ENCODE measurements at places on chromosomes 16 and 17.

GRCh38 chr17:78588258-78589030, 11.2 kb upstream of the DNAH17 start:
- DNase-seq: no peak

DNA sequence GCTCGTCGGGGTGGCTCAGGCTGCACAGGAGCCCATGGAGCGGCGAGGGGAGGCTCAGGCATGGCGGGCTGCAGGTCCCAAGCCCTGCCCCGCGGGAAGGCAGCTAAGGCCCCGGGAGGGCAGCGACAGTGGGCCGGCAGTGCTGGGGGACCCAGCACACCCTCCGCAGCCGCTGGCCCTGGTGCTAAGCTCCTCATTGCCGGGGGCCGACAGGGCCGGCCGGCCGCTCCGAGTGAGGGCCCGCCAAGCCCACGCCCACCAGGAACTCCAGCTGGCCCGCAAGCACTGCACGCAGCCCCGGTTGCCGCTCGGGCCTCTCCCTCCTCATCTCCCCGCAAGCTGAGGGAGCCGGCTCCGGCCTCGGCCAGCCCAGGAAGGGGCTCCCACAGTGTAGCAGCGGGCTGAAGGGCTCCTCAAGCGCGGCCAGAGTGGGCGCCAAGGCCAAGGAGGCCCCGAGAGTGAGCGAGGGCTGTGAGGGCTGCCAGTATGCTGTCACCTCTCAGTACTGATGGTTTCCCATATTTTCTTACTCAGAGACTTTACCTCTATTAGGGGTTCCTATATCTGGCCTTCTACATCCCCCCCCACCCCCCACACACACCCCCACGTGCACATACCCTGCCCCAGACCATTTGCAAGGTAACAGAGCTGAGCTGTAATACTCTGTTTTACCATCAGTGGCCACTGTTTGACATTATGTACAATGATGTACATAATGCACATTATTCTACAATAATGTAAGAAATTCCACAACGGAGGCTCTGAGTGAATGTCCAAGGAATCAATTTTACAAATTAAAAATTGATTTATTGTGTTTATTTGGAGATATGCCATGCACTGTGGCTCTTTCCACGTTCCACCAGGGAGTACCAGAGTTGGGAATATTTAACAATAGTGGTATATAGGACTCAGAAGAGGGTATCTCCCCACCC, 3.7 kb upstream of the VAT1L start:
- no peak for DNase-seq

GRCh38 chr17:75486151-75486550, 29.2 kb downstream of the CASKIN2 start:
- DNase-seq: no peak

DNA sequence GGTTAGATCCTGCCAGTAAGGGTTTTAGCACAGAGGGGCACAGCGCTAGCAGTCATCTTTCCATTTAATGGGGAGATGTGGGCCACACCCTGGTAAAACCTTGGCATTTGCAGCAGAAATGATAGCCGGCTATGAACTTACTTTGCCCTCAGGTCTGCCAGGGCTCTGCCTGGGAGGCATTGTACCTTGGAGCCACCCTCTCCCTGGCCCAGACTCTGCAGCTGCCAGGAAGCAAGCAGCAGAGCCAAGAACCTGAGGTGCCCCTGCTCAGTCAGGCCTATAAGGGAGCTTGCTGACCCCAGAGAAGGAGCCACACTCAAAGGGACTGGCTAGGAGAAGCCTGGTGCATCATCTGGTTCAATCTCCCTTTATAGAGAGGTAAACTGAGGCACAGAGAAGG, 23.7 kb upstream of the PHF12 start:
- DNase-seq: no peak

DNA sequence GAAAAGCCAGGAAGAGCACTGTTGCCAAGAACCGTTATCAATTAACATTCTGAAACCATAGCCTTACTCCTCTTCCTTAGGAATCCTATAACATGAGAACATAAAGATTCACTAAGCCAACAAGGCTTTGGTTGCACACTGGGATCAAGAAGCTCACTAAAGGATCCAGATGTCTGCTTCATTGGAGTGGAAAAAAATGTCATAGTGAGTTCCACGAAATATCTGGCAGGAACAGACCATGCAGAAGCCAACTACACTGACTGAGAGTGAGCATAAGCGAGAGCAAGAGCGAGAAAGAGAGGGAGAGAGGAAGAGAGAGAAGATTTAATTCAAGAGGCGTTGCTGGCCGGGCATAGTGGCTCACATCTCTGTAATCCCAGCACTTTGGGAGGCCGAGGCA, 13.4 kb upstream of the MEIOC start:
- no peak for DNase-seq

GRCh38 chr16:57383276-57384247, 11.3 kb downstream of the CX3CL1 start:
- DNase-seq: no peak

DNA sequence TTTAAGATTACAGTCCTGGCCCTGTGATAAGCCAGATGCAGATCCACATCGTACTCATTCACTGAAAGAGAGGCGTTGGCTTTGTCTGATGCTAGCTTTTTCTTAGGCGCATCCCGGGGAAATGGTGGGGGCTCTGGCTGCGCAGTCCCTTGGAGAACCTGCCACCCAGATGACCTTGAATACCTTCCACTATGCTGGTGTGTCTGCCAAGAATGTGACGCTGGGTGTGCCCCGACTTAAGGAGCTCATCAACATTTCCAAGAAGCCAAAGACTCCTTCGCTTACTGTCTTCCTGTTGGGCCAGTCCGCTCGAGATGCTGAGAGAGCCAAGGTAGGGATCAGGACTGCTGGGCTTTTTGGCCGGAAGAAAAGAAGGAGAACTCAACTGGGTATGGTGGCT, 24.0 kb downstream of the POLR2A start:
- no peak for DNase-seq

DNA sequence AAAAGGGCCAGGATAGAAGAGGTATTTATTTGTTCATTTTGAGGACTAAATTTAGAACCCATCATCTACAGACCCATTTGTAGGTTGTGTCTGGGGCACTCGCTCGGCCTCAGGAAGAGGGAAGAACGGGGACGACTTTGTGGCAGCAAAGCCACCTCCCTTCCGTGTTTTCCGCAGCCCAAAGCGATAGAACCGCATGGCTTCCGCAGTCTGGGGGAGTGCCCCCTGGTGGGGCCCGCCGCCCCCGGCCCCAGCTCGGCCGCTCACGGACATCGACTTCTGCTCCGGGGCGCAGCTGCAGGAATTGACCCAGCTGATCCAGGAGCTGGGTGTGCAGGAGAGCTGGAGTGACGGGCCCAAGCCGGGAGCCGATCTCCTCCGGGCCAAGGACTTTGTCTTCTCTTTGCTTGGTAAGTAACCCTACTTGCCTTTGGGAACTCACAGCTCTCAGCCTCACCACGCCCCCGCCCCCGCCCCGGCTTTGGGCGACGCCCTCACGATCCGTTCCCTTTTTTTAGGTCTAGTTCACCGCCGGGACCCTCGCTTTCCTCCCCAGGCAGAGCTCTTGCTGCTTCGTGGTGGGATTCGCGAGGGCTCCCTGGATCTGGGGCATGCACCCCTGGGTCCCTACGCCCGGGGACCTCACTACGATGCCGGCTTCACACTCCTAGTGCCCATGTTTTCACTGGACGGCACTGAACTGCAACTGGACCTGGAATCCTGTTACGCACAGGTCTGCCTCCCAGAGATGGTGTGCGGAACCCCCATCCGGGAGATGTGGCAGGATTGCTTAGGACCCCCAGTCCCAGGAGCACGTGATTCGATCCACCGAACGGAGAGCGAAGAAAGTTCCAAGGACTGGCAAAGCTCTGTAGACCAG, 681 bp downstream of the TMEM102 start:
- no peak for DNase-seq

DNA sequence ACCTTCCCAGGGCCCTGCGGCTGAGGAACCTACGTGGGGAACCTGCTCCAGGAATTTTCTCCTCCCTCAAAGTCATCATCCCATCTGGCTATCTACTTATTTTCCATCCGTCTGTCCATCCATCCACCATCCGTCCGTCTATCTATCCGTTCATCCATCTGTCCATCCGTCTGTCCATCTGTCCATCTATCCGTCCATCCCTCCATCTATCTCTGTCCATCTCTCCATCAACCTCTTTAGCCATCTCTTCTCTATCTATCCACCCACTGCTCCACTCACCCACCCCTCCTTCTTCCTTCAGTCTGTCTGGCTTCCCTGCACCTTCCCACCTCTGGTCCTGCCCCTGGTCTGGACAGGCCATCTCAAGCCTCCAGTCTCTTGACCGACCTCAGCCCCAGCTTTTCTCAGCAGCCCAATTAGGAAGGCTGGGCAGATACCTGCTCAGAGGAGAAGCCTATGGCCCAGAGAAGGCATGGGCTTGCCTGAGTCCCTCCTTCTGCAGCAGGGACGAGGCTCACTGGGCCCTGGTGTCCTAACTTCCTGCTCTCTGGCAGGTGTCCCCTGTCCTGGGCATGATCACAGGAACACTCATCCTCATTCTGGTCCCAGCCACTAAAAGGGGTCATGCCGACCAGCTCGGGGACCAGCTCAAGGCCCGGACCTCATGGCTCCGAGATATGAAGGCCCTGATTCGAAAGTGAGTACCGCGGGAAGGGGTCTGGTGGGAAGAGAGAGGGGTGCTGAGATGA, 23.0 kb downstream of the MYBBP1A start:
- DNase-seq: no peak
